Stomach (tissue), 19 donors: ENCODE measurements at places on chromosomes 3 and 15. TPM values are rescaled to one million over a fixed set of nuclear protein-coding genes. Genes with fewer than 3 reads are reported as not detected.

DNA sequence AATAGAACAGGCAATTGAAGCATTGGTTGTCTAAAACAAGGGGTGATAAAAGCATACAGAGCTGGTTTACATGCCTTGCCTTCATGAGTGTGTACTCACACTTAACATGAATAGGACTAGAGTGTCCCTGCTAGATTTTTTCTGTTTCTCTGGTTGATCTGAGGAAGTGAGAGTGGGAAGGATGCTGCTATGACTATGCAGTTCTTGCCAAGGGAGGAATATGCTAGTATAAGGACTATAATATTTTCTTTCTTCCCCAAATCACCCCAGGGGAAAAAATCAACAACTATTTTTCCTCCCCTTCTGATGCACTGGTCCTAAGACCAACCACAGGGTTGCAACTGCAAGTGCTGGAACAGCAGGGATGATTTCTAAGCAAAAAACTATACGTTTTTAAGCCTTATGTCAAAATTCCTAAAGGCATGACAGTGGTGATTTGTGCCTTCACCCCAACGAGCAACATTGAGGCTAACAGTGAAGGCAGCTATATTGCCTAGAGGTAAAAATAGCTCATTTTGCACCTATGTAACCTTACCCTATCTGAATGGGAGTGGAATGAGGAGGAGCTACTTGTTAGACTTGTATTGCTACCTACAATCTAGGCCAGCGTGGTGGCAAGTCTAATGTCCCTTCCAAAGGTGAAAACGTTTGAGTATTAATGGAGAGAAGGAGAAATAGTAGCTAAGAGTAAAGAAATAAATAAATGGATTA, 33.5 kb upstream of the USP8 start:
- H3K4me3 ChIP-seq = no peak overlapping the region
- no peaks in the 10 kb centered on the region for H3K4me1 ChIP-seq
- H3K27me3 ChIP-seq = no peaks in the 10 kb centered on the region
- no peak for DNase-seq
- H3K27ac ChIP-seq = no peak overlapping the region

Gene CELSR3
- 1.6 TPM for total RNA-seq

DNA sequence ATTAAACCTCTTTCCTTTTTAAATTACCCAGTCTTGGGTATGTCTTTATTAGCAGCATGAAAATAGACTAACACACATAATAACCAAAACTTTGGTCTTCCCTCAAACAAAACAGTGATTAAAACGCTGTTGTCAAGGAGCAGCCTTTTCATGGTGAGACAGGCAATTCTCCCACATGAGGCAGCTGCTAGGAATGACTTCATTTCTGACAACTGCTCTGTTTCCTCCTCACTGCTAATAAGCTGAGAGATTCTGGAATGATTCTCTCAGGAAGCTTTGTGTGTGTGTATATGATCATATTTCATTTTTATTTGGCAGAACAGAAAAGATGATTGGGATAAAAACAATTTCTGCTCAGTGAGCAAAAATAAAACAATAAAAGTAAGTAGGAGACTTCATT, 580.6 kb upstream of the ADAMTS9 start:
- H3K27ac ChIP-seq = no peak overlapping the region
- no peaks in the 10 kb centered on the region for H3K4me1 ChIP-seq
- H3K4me3 ChIP-seq = no peak overlapping the region
- no peaks in the 10 kb centered on the region for H3K27me3 ChIP-seq
- no peak for DNase-seq

- H3K4me3 ChIP-seq = no peak overlapping the region
- DNase-seq = no peak
- no peak overlapping the region for H3K27ac ChIP-seq
These were observed 468.4 kb upstream of the MDFIC2 start for GRCh38 chr3:70780790-70781189.

- no peaks in the 10 kb centered on the region for H3K36me3 ChIP-seq
- H3K27ac ChIP-seq = no peak overlapping the region
- H3K27me3 ChIP-seq = no peaks in the 10 kb centered on the region
- DNase-seq = no peak
- no peaks in the 10 kb centered on the region for H3K4me1 ChIP-seq
These were observed 281.9 kb downstream of the RAP2B start for GRCh38 chr3:153443961-153444360.

Gene TMIE
- not detected for total RNA-seq

DNA sequence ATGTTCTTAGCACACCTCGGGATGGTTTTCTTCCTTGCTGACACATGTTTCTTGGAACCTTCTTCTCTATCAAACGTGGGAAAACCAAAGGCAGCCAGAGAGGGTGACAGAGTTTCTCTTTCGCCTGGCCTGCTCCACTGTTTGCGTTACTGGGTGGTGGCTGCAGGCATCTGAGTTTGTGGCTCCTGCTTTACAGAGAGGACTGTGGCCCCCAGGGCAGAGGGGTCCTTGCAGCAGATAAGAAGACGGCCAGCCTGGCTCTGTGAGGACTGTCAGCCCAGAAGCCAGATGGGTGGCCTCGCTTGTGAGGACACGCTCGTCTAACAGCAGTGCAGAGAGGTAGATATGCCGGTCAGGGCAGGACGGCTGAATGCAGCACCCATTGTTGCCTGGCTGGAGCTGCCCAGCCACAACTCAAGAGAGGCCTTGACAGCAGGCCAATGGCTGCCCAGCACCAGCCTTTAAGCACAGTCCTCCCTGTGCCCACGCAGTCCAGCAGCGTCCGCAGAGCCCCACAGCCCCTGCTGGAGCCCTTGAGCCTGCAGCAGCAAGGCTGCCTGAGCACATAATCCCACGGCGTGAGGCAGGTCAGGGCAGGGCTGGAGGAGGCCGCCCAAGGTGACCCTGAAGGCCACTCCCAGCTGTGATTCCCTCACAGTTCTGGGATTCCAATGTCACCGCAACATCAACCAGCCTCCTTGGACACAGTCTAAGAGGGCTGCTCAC, 15.0 kb upstream of the SPTBN5 start:
- peaks cover 43% of the 10 kb centered on the region for H3K4me1 ChIP-seq
- no peaks in the 10 kb centered on the region for H3K27me3 ChIP-seq
- peak; percentile 73 for DNase-seq
- H3K4me3 ChIP-seq = no peak overlapping the region

Gene CYP11A1
- total RNA-seq = not detected

Gene PGBD4
- 1.8 TPM for total RNA-seq

DNA sequence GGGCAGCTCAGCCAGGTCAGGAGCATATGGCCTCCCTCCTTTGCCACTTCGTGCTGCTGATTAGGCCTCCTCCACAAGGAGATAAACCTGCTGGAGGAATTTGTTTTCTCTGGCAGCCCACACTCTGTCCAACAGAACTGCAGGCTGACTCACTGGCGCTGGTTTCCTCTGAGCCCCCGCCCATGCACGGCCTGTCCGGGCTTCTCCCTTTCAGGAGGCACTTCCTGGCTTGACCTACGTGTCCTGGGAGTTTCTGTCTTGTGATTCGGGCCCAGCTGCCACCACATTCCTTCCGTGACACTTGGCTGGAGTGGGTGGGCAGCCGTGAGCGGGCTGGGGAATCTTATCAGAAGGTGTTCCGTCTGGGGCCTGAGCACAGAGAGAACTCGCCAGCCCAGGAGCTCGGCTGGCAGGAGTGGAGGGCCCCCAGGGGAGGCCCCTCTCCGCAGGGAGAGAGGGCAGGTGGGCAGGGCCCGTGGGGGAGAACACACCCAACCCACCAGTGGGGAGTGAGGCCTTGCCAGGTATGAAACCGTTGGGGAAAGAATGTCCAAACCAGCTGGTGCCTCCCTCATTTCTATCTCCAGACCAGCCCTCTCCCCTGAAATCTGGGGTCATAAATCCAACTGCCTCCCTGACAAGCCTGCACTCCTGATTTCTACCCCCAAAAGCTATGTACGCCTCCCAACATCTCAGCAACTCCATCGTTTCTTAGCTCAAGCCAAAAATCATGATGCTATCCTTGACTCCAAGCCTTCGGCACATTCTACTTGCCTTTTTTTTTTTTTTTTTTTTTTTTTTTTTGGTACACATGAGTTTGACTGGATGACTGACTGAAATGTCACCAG, 110.6 kb upstream of the MEF2A start:
- H3K36me3 ChIP-seq = no peaks in the 10 kb centered on the region
- H3K27ac ChIP-seq = peak overlapping the region; percentile 87
- H3K4me1 ChIP-seq = peaks cover 44% of the 10 kb centered on the region
- no peak overlapping the region for H3K4me3 ChIP-seq
- no peaks in the 10 kb centered on the region for H3K27me3 ChIP-seq
- peak; percentile 91 for DNase-seq

- H3K27ac ChIP-seq = no peak overlapping the region
- H3K4me3 ChIP-seq = no peak overlapping the region
- H3K4me1 ChIP-seq = peaks cover 34% of the 10 kb centered on the region
- no peaks in the 10 kb centered on the region for H3K36me3 ChIP-seq
- no peak for DNase-seq
These were observed 299.9 kb downstream of the UACA start for GRCh38 chr15:70463453-70463834.

Gene ZCWPW2
- total RNA-seq = 0.29 TPM

Gene SPSB4
- not detected for total RNA-seq

GRCh38 chr3:107683447-107683846, 160.7 kb downstream of the BBX start:
- no peak overlapping the region for H3K4me3 ChIP-seq
- H3K27ac ChIP-seq = no peak overlapping the region
- no peaks in the 10 kb centered on the region for H3K4me1 ChIP-seq
- H3K27me3 ChIP-seq = no peaks in the 10 kb centered on the region

- no peak overlapping the region for H3K27ac ChIP-seq
- no peaks in the 10 kb centered on the region for H3K4me1 ChIP-seq
- no peak for DNase-seq
- no peaks in the 10 kb centered on the region for H3K36me3 ChIP-seq
- H3K27me3 ChIP-seq = no peaks in the 10 kb centered on the region
These were observed 133.3 kb upstream of the ADPGK start for GRCh38 chr15:72916897-72917296.

DNA sequence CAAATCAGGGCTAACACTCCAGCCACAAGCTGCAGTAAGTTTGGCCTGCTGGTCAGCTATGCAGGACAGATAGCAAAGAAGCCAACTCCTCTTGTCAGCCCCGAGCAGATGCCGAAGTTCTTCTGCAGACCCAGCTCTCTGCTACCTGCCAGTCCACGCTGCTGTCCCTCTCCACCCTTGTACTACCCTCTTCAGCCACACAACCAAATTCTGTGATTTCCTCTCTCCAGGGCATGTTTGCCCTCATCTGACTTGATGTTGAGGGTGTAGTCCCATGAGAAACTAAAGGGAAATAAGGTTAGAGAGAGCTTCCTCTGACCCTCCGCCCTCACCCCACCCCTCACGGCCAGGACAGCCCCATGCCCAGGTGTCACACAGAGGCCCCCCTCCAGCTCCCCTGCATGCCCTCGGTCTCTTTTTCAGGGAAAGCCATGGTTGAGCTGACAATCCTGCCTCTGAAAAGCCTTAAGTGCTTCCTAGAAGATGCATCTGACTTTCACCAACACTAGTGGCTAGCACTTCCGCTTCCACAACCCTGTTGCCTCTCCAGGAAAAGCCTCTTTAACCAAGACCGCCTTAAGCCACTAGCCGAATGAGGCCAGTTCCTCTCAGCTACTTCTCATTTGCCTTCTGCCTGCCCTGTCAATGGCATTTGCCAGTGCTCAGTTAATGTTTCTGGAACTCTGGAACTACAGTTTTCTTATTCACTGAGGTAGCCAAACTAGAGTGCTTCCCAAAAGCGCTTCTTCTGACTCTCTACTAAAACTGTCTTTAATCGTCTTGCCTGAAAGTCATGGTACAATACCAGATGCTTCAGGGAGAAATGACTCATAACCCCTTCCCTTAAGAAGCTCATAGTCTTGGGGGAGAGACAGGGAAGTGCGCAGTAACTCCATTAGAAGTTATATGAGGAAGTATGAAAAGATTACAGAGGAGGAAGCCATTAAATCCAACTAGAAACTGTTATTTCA, 300.4 kb upstream of the STT3B start:
- no peaks in the 10 kb centered on the region for H3K36me3 ChIP-seq
- DNase-seq = no peak
- H3K4me1 ChIP-seq = no peaks in the 10 kb centered on the region
- no peak overlapping the region for H3K4me3 ChIP-seq

DNA sequence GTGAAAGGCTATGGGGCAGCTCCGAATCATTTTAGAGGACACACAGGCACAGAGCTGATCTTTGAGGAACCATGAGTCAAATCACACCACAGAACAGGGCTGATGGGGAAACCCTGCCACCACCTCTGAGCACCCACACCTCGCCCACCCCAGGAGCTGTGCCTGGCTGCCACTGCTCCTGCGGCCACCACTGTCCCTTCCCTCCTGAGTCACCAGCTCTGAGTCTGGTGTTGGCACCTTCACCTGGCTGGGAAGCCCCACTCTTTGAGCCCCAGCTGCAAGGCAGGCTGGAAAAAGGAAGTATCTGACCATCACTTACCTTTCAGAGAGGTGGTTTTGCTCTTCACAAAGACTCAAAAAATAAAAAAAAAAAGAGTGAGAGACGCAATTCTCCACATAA, 63.6 kb upstream of the MEF2A start:
- no peak for DNase-seq
- H3K4me3 ChIP-seq = no peak overlapping the region
- no peaks in the 10 kb centered on the region for H3K36me3 ChIP-seq
- H3K27ac ChIP-seq = no peak overlapping the region
- H3K4me1 ChIP-seq = peaks cover 18% of the 10 kb centered on the region

- no peaks in the 10 kb centered on the region for H3K4me1 ChIP-seq
- DNase-seq = no peak
- no peaks in the 10 kb centered on the region for H3K36me3 ChIP-seq
These were observed 81.5 kb upstream of the FAM3D start for GRCh38 chr3:58748024-58748423.

DNA sequence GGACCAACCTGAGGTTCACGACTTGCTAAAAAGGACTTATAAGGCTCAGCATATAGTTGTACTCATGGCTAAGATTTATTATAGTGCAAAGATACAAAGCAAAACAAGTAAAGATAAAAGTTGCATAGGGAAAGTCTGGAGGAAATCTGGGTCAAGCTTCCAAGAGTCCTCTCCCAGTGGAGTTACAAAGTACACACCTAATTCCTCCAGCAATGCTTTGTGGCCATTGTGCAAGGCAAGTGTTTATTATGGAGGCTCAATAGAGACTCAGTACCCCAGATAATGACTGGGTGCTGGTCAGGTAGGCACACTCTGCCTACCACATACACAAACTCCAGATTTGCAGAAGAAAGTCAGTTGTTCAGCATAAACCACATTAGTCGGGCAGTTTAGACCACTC, 22.9 kb downstream of the LNP1 start:
- H3K4me1 ChIP-seq = peaks cover 14% of the 10 kb centered on the region
- H3K36me3 ChIP-seq = no peaks in the 10 kb centered on the region
- H3K27me3 ChIP-seq = no peaks in the 10 kb centered on the region
- H3K4me3 ChIP-seq = no peak overlapping the region
- no peak overlapping the region for H3K27ac ChIP-seq

- no peaks in the 10 kb centered on the region for H3K4me1 ChIP-seq
- no peak for DNase-seq
- no peaks in the 10 kb centered on the region for H3K36me3 ChIP-seq
These were observed 70.2 kb upstream of the ARRDC4 start for GRCh38 chr15:97890307-97890706.
